ENCODE measurements at places on chromosomes 6 and 20.

DNA sequence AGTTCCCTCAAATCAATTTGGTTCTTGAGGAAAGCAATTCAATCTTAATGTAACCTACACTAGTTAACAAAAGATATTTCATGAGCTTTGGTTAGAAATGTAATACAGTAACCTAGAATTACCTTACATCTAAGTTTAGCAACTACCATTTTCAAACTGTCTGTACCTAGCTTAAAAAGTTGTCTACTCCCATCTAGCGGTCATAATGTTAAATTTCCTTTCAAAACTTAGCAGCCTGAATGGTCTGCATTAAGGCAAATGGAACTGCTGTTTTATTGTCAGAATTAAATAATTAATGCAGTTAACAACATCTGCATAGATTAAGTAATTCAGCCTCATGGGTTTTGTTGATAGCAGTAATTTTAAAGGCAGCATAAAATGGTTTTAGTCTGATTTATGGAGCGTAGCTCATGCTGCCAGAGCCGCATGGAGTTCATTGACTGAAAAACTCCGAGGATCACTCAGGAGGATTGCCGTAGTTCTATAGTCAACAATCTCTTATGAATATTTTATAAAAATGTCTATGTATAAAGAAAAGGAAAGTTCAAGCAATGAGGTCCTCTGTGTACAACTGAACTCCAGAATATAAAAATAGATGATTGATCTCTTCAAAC, 485.4 kb upstream of the MANEA start:
- DNase-seq, result no peak

DNA sequence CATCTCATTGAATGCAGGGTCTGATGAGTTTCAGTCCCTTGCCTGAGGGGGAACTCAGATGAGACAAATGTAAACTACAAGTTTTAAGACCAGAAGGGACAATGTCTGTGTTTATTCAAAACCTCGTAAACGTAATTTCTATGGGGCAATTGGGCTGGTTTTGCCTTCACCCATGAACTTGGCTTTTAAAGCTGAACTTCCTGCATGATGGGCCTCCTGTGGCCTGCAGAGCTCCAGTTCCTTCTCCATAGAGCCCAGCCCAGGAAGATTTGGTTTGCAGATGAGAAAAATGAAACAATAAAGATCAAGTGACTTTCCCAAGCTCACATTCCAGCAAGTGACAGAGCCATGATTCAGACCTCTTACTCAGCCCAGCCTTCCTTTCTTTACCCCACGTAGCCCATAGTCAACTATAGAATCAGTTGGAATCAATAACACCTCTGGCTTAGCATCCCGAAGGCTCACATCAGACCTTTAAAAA, 612.3 kb downstream of the UTRN start:
- DNase-seq, result no peak

DNA sequence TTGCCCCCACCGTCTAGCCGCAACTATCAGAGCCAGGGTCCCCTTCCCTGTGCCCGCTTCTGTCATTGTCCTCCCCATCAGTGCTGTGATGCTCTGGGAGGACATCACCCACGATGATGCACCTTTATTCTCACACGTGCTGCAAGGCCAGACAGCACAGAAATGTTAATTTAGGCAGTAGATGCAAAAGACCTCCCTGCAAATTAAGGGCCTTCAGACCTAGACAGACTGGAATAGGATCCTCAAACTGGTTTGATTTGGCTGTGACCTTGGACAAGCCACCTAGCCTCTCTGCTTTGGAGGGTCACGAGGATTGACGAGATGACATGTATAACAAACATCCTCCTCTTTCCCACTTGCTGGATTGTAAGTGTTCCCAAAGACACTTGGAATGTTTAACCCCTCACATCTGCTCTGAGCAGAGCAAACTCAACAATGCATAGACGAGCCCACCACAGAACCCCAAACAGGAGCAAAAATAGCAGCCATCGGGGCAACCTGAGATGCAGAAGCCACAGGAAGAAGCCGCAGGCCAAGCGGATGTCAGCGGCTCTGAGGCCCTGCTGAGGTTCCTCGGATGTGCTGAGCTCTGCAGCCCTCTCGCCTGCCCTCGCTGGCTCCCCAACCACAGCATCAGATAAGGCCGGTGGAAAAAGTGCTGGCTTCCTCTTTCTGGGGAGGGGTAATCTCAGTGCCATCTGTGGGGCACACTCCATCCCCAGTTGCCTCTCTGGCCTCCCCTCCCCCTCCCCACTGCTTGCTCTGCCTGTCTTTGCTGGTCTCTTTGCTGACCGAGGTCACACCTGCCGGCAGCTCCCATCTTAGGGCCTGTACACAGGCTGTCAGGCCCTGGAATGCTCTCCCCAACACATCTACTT, 35.3 kb downstream of the TOX2 start:
- DNase-seq, result peak; percentile 49

DNA sequence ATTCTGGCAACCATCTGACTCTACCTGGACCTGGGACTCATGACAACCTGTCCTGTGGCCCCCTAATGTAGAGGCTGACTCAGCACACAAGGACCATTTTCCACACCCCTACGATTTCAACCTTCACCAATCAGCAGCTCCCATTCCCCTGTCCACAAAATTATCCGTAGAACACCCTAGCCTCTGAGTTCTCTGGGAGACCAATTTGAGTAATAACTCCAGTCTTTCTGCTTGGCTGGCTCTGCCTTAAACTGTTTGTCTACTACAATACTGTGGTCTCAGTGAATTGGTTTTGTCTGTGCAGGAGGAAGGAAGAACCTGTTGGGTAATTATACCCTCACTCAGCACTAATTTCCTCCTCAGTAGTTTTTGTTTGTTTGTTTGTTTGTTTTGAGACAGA, 99.3 kb upstream of the MRPS10 start:
- no peak for DNase-seq

DNA sequence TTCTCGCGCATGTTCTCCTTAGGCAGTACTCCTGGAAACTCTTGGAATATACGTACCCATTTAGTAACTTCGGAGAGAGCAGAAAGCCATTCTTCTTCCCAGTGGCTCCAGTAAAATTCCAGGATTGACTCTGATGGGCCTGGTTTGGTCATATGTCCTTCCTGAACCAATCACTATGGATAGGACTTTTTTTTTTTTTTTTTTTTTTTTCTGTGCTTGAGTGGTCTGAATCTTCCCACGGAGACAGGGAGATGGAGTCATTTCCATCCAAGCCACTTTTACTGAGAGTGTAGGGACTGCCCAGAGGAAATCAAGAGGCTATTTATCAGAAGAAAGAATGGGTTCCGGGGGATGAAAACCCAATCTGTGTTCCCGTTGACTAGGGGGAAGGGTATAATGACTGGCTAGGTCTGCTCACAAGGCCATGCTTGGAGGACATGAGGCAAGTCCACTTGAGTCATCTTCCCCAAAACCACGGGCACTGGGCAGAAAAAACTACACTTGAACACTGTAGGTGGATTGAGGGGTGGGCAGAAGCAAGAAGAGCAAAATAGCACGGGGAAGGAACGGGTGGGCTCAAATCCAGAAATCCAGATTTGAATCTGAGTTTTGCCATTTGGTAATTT, 35.4 kb upstream of the MRPS18A start:
- no peak for DNase-seq

GRCh38 chr20:59405226-59406200, 105.1 kb downstream of the EDN3 start:
- DNase-seq, result no peak

- no peak for DNase-seq
These were observed 10.9 kb downstream of the PSMB1 start for GRCh38 chr6:170542031-170542719.

DNA sequence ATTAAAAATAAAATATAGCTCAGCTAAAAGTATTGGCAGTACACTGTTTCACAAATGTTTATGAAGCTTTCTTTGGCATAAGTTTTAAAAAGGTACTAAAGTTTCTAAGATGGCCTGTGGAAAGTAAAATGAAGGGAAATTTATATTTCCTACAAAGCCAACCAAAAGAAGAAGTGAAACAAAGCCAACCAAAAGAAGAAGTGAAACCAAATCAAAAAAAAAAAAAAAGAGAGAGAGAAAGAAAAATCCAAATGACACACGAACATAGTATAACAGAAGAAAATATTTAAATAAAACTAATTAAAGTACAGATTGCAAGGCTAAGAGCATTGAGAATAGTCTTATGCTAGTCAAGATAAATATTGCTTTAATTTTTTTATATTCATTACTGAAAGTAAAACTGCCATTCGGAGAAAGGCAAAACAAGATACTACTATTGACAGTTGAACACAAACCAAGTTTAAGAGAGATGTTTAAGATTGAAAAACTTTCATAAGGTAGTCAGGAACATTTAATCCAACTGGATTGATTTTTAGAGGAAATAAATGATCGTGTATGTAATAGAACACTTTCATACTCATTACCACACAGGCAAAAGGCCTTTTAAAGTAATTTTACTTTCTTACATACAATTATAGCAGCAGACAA, 12.8 kb upstream of the KHDRBS2 start:
- DNase-seq, result no peak

DNA sequence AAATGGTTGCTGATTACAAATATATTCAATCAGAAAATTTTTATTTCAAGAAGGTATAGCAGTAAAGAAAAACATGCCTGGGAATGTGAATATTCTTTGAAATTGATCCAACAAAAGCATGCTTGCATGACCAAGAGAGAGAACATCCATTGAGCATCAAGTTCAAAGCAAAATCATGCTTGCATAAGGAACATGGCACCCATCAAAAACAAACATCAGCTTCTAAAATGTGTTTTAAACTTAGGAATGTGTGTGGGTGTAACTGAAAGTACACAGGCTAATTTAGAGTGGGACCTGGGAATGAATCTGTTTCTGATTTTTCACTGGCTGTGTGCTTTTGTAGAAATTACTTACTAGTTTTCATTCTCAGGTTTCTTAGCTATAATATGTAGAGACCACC, 5.6 kb downstream of the SLC17A5 start:
- no peak for DNase-seq

DNA sequence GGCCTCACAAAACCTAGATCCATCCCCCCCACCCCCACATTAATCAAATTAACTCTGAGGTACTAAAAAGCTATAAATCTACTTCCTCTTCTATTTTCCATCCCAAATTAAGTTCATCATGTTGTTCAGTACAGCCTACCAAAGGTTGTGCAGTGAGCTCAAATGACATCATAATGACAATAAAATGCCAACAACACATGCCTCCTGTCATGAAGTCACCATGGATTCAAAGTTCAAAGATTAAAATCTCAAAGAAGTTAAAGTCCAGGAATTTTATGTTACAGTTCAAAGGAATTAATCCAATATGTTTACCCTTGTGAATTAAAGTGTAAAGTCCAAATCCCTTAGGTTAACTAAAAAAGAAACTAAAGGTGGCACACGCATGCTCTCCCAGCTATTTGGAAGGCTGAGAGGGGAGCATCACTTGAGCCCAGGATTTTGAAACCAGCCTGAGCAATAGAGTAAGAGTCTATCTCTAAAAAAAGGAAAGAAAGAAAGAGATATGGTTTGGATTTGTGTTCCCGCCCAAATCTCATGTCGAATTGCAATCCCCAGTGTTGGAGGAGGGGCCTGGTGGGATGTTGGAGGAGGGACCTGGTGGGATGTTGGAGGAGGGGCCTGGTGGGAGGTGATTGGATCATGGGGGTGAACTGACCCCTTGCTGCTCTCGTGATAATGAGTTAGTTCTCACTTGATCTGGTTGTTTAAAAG, 25.7 kb upstream of the SIRT5 start:
- no peak for DNase-seq

DNA sequence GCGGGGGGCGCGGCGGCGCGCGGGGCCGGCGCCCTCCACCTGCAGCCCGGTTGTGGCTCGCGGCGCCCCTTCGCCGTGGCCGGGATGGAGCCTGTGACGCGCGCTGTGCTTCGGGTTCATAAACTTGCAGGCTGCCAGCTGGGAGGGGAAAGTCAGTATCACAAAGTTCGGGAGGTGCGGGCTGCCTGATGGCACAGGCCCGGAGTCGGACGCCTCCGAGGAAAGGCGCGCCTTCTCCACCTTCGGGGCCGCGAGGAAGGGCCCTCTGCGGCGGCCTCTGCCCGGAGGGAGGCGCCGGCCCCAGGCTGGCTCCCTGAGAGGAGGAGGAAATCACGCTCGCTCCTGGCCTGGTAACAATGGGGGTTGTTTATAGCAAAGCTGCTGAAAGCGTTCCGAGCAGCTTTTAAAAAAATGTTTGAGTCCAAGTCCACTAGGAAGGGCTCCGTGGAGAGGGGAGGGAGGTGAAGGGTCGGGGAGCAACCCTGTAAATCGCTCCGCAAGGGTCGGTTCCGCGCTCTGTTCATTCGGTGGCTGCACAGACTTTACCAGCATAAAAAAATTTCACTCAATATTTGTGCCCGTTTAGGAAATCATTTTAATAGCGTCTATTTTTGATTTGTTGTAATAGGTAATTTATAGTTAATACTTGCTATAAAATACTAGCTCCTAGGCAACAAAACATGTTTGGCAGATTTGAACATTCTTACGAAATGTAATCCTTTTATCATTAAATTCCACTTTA, 1.0 kb downstream of the AFDN start:
- DNase-seq, result peak; percentile 16

DNA sequence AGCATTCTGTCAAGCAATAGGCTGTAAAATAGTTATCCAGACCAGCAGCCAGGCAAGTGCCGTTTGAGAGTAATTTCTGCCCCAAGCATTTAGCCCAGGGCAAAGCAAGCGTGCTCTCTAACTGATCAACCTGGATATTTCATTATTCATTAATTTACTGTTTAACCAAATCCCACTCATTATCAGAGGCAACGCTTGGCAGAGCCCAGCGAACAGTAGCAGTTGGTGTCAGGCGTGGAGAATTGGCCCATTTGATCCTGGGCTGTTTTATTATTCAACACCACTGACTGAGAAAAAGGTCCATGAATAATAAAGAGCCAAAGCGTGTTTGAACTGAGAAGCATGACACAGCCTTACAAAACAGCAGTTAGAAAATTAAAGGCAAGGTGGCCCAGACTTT, 35.3 kb downstream of the TFAP2B start:
- DNase-seq, result no peak

GRCh38 chr6:164897523-164898235, 411.7 kb downstream of the C6orf118 start:
- DNase-seq, result no peak

DNA sequence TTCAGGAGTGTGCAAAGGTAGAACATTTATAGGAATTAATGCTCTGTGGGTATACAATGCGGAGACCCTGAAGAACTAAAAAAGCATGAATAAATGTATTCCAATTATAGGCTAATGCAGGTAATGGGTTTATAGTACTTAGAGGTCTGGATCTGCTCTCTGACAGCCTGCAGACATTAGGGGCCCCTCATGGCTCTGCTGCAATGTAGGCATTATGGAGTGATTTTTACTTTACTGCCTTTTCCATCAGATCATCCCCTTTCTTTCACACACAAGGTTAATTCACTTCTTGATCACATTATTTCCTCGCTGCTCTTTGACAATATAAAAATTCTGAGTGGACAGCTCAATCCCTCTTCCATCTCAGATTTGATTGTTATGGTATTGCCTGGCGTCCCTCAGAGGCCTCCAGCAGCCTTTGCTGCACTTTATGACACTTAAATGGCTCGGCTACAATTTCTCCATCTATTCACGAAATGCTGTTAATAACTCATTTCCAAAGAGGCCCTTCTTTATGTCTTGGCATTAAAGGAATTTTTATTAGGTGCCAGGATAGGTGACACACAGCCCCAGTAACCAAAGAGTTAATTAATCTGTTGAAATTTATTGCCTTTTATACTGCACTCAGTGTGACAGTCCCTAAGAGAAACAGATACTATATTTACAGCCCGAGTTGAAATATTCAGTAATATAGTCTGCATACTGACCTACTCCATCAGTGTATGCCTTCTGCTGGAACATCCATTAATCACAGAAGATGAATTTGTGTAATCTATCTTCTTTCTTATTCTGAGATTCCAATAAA, 33.4 kb upstream of the SLC35B3 start:
- no peak for DNase-seq

GRCh38 chr6:8000188-8000596, 64.0 kb downstream of the BLOC1S5 start:
- no peak for DNase-seq
